ENCODE measurements at places on chromosomes 2 and 18.
A peak's percentile ranks its signal among the peaks of the same experiment; 100 is the strongest.

- peak; percentile 91 for DNase-seq
Observed at GRCh38 chr2:222052934-222053367, 245.8 kb downstream of the PAX3 start.

DNA sequence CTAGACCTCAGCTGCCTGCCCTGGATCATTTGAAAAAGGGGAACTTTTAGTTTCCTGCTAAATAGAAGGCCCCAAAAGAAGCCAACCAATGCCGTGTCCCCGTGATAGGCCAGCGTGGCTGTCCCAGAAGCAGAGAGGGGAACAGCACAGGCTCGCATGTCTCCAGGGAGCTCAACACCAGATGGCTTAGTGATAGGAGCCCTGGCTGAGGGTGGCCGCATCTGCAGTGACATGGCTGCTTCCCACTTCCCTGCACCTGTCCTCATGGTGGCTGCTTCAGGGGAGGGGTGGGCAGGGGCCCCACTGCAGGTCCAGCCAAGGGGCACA, 79.6 kb downstream of the MBP start:
- no peak for DNase-seq

- DNase-seq, result no peak
Observed at GRCh38 chr2:181552808-181553207, 95.6 kb downstream of the ITGA4 start.

GRCh38 chr2:24886126-24886501, 33.9 kb downstream of the ADCY3 start:
- DNase-seq, result no peak

- no peak for DNase-seq
Observed at GRCh38 chr2:603869-604268, 73.3 kb downstream of the TMEM18 start.

DNA sequence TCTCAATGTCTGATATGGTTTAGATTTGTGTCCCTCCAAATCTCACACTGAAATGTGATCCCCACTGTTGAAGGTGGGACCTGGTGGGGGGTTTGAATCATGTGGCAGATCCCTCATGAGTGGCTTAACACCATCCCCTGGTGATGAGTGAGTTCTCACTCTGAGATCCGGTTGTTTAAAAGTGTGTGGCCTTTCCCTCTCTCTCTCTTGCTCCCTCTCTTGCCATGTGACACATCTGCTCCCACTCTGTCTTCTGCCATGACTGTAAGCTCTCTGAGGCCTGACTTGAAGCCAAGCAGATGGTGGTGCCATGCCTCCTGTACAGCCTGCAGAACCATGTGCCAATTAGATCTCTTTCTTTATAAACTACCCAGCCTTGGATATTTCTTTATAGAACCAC, 108.8 kb downstream of the RBMS1 start:
- no peak for DNase-seq

GRCh38 chr2:20139407-20140172, 85.3 kb downstream of the SDC1 start:
- DNase-seq, result no peak

- DNase-seq, result no peak
Observed at GRCh38 chr2:168684921-168685599, 117.4 kb upstream of the NOSTRIN start.

GRCh38 chr2:142223309-142223708, 92.5 kb upstream of the LRP1B start:
- DNase-seq, result no peak

DNA sequence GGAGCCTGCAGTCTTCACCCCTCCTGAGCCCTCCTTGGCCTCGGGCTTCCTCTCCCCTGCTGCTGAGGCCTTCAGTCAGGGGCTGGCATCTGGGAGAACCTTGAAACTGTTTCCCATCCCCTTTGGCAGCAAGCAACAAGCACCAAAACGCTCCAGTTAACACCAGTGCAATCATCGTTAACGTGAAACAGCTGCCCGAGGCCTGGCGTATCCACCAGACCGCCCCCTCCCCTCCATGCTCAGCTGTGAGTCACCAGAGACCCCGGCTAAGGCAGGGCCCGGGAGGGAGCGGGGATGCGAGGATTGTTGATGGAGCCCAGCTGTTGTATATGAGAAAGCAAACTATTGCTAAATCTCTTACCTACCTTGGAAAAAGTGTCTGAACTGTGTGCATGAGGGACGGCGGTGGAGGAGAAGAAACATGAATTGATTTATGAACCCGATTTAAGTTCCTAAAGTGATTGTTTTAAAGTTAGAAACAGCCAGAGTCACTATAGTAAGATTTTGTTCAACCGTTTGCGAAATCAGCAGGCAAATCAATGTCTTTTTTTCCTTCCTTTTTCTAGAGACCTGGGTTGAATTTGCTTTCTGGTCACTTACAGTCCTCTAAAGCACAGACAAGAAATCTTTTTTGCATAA, 5.2 kb downstream of the ZFP36L2 start:
- no peak for DNase-seq

- DNase-seq, result peak; percentile 21
Observed at GRCh38 chr18:21741562-21742314, 1.1 kb downstream of the MIB1 start.

- DNase-seq, result no peak
Observed at GRCh38 chr2:138620431-138620830, 118.9 kb downstream of the SPOPL start.

DNA sequence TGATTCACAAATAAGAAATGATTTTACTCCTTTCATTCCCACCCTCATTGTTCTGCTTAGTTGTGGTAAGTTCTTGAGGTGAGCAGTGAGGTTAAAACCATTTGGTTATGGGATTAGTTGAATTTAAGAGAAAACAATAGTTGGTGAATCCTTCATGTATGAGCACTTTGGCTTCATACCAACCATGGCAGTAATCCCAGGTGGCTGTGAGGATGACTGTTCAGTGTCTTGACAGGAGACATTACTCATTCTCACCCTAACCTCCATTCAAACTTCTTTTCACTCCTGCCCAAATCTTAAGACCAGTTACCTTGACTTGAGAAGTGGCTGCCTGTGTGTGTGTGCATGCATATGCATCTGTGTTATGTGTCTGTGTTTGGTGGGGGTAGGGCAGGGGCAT, 143.1 kb downstream of the SETBP1 start:
- DNase-seq, result no peak

- peak; percentile 54 for DNase-seq
Observed at GRCh38 chr18:74645679-74646078, 48.0 kb downstream of the ZNF407 start.

DNA sequence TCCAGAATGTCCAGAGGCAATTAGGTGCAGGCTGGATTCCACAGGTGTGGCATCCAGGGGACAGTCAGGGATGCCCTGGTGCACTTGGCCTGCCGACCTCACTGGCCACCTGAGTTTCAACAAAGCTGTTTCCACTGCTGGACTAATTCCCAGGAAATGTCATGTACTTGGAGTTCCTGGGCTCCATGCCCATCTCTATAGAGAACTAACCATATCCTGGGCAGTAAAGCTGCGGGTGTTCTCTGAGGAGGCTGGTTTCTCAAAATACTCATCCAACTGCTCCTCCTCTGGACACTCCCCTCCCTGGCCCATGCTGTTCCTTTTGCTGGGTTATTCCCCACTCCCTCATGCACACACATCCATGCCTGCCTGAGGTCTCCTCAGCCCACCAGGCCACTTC, 161.9 kb upstream of the SKOR2 start:
- DNase-seq, result peak; percentile 94

DNA sequence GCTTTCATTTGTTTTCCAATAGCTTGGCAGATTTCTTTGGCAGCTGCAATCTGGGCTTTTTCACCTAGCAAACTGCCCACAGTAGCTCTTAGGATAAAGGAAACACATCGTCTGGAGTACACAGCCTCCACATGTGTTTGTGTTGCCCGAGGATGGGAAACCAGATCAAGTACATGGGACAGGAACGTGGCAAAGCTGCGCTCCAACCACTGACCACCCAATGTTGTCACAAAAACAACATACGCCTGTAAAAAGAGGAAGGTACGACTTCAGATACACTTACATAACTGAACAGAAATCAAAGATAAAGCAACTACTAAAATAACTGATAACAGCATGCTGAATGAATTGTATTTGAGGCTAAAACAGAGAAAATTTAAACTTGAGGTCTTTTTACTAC, 15.5 kb downstream of the HEATR5B start:
- no peak for DNase-seq

DNA sequence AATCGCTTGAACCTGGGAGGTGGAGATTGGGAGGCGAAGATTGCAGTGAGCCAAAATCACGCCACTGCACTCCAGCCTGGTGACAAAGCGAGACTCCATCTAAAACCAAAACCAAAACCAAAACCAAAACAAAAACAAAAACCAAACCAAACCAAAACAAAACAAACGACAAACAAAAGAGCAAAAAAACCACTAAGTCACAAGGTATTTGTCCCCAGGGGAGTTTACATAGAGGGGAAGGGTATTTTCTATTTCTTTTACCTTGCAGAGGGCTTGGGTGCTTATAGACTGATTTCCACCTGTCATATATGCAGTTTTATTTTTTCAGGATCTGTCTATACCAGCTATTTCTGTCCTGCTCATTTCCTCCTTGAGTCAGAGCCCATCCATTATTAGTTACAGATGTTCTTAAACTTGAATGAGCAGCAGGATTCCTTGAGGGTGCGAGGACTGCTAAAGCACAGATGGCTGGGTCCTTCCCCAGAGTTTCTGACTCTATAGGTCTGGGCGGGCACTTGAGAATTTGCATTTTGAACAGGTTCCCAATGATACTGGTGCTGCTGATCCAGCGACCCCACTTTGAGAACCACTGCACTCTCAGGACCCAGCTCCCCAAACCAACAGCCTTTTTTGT, 102.2 kb upstream of the UXS1 start:
- no peak for DNase-seq

- no peak for DNase-seq
Observed at GRCh38 chr2:143384111-143384510, 254.9 kb downstream of the ARHGAP15 start.

- no peak for DNase-seq
Observed at GRCh38 chr2:127410871-127411652, 7.2 kb upstream of the PROC start.
